ENCODE measurements at places on chromosomes 7 and 10.
A peak's percentile ranks its signal among the peaks of the same experiment; 100 is the strongest.

- DNase-seq = no peak
Observed at GRCh38 chr7:30184791-30185487, 50.2 kb downstream of the MTURN start.

- no peak for DNase-seq
Observed at GRCh38 chr10:104230490-104230889, 1.7 kb downstream of the CFAP43 start.

DNA sequence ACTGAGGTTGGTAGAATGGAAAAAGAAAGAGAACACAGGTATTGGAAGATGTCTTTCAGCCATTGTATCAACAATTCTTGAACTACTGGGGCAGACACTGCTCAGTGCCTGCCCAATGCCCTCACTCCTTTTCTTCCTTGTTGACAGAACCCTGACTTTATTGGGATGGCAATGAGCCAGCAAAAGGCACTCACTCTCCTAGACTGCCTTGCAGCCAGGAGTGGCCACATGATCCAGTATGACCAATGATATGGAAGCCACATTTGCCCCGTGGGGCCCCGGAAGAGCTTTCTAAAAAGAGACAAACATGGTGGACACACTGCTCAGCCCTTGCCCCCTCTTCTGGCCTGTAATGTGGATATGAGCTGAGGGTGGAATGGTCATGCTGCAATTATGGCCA lies 88.6 kb upstream of the ZNF716 start:
- DNase-seq = no peak

DNA sequence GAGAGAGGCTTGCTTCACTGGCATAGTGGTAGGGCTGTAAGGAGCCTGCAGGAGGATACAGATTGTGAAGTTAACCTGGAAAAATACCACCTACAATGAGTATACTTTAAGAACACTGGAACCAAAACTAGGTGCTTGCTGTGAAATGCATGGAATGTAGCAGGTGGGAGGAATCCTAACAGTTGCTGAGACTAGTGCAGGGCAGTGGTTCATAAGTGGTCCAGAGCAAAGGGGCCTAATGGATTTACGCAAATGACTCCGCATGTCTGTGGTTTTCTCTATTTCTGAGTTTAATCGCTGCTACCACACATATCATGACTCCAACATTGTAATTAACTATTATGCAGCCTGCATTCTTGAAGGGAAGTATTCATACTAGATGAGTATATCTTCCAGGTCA lies 218.4 kb downstream of the CHRM2 start:
- DNase-seq = no peak

- no peak for DNase-seq
Observed at GRCh38 chr10:102595293-102595692, 49.0 kb upstream of the TRIM8 start.

- DNase-seq = peak; percentile 30
Observed at GRCh38 chr10:3467052-3467951, 294.7 kb upstream of the PITRM1 start.

DNA sequence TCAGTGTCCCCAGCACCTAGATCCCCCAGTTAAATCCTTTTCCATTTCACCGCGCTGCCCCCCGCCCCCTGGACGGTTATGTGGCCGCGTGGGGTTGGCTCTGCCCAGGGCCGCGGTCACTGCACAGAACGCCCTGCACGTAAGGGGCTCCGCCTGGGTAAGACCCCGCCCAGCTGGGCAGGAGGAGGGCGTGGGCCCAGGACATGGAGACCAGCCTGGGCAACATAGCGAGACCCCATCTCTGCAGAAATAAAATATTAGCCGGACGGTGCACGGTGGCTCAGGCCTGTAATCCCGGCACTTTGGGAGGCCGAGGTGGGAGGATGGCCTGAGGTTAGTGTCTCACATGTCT lies 650 bp upstream of the ZFAND2A start:
- DNase-seq = no peak

- no peak for DNase-seq
Observed at GRCh38 chr7:5755704-5756504, 25.6 kb downstream of the RNF216 start.

DNA sequence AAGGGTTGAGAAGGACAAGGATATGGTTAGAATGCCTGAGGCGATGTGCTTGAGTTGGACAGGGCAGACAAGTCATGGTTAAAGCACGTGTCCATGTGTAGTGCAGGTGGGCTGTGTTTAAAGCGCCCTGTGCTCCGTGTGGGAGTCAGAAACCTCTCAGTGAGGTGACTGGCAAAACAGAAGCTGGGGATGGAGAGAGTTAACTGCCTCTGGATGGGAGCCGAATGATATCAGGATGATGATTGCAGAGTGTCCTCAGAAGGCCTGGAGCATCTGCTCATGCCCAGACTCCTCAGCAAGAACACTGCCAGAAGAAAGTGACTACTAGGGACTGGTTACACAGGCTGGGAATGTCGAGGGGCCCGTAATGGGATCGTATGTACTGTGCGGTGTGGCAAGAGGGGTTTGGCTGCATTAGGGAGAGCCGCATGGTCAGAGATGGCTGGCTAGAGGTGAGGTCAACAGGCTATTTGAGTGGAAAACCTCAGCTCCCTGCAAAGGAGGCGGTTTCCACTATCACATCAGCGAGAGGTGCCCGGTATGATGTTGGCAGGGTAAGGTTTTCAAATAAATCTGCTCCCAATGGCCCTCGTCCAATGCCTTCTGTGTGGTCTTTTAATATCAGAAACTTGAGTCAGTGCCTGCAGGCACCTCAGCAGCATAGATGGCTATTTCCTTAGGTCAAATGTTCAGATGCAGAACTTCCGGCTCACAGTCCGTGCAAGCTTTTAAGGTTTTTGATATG lies 26.1 kb upstream of the MRC1 start:
- DNase-seq = no peak

DNA sequence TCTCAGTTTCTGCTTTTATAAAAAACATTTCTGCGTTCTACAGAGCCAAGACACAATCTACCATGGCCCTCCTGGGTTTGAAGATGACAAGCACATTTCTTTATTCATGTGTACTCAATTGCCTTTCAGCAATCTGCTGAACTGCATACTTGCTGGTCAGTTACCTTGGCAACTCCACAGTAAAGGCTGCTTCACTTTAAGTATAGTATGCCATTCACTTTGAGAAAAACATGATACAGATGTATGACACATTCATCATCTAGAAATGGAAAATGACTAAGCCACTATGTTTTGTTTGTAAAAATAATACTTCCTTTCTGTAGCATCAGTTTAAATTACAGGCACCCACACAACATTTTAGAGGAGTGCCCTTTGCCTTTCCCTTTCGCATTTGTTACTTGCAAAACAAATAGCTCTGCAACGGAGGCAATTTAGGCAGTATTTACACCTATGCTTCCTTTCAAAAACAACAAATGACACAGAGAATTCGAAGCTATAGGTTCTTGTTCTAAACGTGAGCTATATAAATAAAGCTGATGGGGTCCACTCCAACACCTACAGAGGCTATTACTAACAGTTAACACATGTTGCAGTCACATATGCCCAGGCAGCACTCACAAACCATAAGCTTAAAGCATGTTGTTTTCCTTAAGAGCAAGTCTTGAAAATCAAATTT lies 23.5 kb downstream of the SGCE start:
- DNase-seq = no peak

GRCh38 chr10:119190353-119190752 lies 11.7 kb upstream of the PRDX3 start:
- no peak for DNase-seq

DNA sequence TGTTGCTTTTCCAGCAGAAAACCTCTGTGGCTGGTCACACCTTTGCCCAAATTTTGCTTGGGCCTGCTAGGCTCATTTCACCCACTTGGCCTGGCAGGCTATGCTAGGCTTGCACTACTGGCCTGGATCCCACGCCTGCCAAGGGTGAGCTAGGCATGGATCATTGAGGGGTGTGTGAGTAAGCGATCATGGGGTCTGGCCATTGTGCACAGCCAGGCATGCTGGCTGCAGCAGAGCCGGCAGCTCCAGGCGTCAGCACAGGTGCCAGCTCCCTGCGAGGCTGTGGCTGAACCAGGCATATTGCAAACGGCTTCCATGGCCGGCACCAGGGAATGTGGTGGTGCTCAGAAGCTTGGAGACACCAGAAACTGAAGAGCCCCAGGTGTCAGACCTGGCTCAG lies 19.2 kb downstream of the CFAP70 start:
- DNase-seq = no peak

DNA sequence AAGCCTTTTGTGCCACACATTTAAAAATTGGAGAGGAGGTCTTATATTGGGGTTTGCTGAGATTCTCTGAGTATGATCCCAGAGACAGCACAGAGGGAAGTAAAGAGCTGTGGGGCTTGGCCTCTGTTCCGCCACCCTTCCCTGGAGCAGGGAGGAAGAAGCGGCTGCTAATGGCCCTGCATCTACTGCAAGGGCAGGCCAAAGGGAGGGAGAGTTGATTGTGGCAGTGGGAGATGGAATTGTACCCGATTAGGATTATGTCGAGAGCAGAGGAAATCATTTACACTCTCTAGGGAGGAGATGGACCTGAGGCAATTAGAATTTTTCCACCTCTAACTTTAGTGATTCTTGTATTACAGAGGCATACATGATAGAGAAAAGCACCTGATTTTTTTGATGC lies 28.8 kb downstream of the CYP17A1 start:
- DNase-seq = no peak

GRCh38 chr7:70505886-70506285 lies 626.1 kb upstream of the GALNT17 start:
- DNase-seq = no peak

DNA sequence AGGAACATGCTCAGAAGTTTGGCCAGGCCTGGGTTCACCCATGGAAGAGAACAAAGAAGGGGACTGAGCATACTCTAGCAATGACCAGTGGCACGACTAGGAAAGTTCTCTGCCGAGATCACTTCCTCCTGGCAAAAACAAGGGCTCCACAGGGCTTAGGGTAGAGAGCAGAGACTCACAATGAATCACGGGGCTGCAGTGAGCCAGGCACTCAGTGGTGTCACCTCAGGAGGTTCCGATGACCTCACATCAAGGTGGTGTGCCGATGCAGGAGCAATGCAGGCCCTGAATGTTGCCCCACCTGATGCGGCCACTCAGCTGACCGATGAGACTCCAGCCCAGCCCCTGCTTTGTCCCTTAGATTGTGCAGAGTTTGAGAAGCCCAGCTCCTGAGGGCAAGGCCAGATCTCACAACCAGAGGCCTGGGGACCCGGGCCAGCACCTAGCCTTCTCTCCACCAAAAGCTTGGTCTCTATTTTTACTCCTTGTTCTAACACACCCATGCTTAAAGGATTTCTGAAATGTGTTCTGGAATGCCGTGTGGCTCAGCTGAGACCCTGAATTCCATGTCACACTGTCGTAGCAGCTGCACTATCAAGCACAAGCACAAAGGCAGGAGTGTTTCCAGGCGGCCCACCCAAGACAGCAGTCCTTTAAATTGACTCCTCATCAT lies 60.9 kb downstream of the COBL start:
- no peak for DNase-seq

DNA sequence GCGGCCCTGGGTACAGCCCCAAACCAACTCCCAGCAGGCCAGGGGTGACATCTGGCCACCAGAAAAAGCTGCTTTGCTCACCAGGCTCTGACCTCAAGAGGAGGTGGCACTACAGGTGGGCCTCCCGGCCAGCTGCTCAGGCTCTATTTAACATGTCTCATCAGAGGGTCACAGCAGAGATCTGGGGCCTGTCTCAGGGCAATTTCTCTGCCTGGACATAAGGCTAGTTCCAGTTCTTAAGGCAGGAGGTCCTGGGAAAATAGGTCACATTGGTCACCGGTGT lies 88.6 kb downstream of the GFRA1 start:
- DNase-seq = no peak

- no peak for DNase-seq
Observed at GRCh38 chr10:125097409-125098070, 62.8 kb downstream of the CTBP2 start.

DNA sequence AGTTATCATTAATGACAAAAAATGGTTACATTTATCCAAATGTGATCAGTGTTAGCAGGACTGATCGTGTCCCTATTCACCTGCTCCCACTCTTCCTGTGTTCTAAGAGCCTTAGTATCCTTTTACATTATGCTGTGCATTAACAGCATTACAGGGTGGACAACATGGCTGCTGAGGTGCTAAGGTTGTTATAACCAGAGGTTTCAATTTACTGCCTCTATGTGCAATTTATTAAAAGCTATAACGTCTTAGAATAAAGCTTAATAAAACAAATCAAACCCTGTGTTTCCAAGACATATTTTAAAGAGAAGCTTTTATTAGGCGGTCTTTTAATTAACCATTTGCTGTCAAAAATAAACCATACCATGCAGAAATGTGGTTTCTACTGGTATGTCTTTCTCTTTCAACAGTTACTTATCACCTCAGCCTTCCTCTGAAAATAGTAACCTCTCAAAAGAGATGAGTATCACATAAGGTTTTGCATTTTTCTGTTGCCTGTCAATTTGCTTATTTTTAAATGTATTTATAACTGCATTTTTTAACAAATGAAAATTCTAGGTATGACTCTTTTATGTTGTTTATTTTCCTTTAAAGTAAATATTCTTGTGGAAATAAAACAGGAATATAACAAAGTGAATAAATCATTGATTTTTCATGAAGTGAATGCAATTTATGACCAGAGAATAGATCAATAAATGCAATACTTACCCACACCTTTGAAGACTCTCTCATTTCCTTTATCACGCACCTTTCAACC lies 849.8 kb upstream of the SORCS1 start:
- no peak for DNase-seq

All from Kasumi-1 (cell line).